ENCODE measurements at places on chromosomes 5 and 9.

DNA sequence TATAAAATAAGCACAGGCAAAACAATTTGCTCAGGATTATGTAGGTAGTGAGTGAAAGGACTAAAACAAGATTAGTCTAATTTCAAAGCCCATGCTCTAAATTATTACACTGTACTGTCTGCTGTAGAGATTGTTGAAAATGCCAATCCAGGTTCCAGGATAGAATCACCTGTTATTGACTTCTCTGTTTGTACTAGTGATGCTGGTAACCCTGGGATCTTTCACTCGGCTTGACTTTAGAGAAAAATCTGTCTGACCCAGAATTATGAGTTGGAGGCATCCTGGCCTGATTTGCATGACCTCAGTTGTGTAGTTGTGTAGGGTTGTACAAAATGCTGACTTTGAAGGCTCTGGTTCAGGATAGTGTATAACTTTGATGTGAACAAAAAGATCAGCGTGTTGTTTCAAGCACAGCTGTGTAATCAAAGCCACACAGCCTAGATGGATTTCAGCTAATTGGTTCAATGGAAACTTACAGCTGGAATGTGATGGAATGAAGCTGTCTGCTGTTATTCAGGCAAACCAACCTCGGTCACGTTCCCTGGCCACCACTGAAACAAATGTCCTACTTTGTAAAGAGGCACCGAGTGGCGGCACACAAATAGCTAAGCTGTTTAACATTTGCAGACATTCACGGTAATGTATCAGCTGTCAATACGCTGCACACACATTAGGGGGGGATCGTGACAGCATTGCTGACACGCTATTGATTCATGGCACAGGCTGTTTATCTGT, 340.3 kb downstream of the KCTD16 start:
- no peak for DNase-seq

DNA sequence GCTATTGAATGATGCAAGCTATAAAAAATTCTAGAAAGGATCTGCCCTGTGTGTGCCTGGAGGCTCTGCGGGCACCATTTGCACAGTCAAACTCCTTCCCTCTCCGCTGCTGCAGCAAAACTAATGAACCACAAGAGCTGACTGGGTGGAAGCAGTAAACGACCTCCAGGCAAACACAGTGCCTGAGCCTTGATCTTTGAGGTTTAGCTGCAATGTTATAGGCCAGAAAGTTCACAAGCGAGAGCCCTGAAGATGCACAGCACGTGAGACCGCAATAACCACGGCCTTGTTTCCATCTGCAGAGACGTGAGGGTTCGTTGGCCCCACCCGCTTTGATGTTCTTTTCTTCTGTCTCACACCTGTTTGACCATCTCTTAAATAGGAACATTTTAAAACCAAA, 69.2 kb upstream of the S1PR3 start:
- no peak for DNase-seq

- DNase-seq: no peak
Observed at GRCh38 chr5:173438951-173439350, 110.7 kb upstream of the STC2 start.

DNA sequence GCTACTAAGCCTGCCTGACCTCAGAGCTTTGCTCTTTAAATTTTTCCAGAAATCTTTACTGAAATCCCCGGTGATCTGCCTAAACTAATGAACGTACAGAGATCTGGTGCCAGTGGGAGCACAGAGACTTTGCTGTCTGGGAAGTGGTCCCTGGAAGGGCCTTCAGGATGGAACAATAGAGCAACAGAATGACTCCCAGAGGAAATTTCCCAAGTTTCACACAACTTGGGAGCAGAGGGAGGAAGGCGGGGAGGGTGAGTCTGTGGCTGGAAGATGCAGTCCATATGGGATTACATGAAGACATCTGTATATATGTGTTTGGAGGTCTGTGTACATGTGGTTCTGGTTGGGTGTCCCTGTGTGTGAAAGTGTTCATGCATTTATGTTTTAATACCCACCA, 638.3 kb downstream of the CCDC171 start:
- no peak for DNase-seq

GRCh38 chr9:124875501-124875900, 13.6 kb downstream of the ARPC5L start:
- no peak for DNase-seq

DNA sequence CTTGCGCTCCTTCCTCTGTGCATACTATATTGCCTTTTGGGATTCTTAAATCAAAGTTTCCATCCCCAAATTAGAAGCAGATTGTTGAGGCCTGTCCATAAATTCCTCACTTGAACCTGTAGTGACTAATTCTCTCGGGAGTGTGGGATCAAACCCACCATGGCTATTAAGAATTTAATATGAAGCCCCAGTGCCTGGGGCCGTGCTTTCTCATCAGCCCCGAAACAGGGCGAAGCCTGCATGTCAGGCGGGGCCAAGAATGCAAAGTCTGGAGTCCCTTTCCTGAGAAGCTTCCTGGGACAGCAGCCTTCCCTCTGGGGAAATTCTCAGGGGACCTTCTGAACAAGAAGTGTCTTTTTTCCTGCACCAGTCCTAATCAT, 29.3 kb upstream of the FAT2 start:
- no peak for DNase-seq

- DNase-seq: no peak
Observed at GRCh38 chr9:70978085-70978484, 143.3 kb downstream of the TRPM3 start.

- no peak for DNase-seq
Observed at GRCh38 chr5:39783756-39784421, 359.1 kb upstream of the DAB2 start.

GRCh38 chr9:128611600-128612394, 44.9 kb downstream of the DYNC2I2 start:
- DNase-seq: no peak

DNA sequence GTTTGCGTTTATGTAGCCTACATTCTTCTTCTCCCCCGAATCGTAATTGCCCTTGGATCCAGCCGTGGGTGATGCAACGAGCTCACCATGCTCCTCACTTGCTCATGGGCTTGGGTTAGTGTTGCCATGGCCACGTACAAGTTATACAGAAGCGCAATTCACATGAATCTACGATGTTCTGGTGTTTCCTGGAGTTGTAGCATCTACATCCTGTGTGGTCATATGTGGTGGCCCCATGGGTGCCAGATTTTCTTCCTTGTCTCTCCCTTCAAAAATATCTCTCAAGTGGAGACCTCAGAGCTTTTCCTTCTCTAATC, 115.3 kb downstream of the TLE4 start:
- no peak for DNase-seq

GRCh38 chr9:34633851-34634550, 3.6 kb downstream of the SIGMAR1 start:
- DNase-seq: peak; percentile 35

DNA sequence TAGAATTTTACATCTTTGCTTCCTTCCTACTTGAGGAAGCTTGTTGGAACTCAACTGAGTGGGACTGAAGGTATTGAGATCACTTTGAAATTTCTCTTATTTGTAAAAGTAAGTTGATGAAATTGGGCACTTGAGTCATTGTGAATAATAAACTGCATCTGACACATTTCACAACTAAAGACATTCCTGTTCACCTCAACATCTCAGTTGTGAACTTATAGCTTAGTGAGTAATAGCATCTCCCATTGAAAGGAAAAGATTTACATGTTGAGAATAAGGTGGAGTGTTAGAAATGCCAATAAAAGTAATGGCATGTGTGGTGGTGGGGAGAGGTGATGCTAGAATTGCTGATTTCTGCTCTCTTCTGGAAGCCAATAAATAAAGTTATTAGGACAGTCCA, 145.0 kb downstream of the SLC24A2 start:
- DNase-seq: no peak

GRCh38 chr5:112635276-112635675, 102.4 kb upstream of the APC start:
- no peak for DNase-seq

DNA sequence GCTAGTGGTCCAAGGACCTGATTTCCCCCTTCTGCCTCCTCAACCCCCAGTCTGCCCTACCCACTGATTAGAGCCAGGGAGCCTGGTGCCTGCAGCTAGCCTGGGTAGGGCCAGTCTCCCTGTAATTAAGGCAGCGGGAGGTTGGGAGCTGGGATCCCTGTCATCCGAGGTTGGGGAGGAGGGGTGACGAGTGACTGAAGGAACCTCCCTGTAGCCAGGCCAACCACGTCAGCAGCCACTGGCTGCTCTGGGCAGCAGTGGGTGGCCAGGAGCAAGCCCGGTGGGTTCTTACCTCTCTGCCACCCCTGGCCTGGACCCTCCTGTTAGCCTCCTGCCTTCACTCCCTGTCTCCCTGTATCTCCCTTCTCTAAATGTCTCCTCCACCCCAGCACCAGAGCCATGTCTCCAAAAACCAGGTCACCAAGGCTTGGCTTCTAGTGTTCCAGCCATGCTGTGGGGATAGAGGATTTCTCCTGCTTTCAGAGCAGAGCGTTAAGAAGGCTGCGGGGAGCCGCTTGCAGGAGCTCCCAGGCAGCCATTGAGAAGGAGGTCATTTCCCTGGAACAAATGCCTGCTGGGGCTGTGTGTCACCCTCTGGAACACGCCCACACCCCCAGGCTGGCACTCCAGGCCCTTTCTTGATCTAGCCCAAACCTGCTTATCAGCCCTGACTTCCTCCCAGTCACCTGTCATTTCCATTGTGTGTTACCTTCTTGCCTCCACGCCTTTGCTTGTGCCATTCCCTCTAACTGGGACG, 65.0 kb upstream of the GGTA1 start:
- DNase-seq: no peak

DNA sequence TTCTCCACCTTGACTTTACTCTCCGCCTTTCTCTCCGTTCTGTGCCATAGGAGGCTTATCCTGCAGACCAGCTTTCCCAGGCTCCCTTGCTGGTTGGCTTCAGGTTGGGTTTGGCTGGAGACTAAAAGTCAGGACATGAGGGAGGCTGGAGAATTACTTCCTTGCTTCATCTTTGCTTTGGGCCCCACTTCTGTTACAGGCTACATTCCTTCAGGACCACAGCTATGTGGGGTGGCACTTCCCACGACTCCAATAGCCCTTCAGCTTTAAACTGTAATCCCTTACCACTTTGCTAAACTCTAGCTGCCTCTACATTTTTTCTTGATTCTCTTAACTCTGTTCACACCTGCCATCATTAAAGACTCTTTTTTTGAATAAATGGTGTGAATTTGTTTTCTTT, 186.7 kb upstream of the NR4A3 start:
- no peak for DNase-seq

- DNase-seq: no peak
Observed at GRCh38 chr9:137115394-137116026, 977 bp upstream of the DPP7 start.

DNA sequence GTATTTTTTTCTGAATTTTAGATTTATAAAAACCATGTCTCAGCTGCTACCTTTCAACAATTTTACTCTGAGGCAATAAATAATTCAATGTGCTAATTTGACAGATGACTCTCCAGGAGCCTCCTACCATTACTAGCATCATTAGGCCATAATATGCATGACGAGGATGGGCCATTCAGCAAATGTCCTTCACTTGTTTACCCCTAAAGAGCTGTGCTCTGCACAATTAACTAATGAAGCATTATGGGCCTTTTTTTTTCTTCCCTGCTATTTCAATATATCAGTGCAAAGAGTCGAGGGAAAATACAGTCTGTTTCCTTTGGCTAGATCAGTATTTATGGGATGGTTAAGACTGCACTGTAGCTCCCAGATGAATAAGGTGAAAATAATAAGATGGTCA, 627.2 kb downstream of the ISL1 start:
- peak; percentile 71 for DNase-seq

GRCh38 chr9:83413367-83413766, 124.8 kb downstream of the FRMD3 start:
- no peak for DNase-seq

GRCh38 chr5:180810959-180811622, 8.5 kb upstream of the MGAT1 start:
- DNase-seq: no peak

DNA sequence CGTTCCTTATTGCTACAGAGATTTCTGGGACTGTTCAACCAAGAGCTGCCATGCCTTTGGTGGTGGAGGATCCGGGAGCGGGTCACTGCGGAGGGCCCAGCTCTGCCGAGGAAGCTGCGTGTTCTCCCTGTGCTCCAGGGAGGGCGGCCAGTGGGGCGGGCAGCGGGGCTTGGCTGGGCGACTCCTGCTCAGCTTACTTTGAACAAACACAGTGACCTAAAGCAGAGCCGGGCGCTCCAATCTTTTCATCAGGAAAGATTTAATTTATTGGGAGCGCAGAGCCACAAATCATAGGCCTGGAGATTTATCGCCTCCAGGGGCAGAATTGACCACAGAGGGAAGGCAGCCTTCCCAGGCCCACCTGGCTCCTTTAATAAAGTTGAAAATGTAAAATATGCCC, 27.7 kb downstream of the LHX3 start:
- no peak for DNase-seq

DNA sequence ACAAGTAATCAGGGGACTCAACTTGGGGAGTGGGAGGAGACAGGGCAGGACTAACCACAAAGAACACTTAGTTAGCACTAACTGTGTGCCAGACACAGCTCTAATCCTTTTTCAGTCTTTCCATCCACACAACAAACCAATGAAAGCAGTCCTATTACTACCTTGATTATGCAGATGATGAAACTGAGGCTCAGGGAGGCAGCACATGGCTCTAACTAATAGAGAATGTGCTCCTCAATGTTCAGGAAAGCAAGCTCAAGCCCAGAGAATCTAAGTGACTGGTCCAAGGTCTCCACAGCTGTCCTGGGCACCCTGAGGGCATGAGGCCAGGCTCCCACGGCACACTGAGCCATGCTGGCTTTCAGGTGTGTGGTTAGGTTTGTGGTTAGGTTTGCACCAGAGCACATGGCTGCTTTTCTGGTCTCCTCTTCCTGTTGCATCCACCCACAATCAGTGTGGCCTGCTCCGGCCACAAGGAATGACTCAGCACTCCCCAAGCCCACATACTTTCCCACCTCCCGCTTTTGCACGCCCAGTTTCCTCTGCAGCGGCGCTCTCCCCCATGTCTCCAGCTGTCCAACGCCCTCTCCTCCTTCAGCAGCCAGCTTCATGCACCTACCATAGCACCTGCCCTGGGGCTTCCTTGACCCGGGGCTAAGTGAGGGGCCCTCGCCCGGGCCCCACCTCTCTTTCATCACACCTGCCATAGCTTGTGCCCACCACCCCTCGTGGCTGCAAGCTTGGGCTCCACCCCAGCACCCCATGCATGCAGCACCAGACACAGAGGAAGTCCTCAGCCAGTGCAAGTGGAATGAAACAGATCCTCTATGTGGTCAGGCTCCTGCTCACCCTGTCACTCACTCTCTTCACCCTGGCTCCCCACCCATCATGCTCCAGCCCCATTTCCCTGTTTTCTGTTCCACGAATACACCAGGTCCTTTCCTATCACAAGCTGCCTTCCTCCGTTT, 133.1 kb downstream of the GABBR2 start:
- DNase-seq: no peak

- no peak for DNase-seq
Observed at GRCh38 chr9:7192266-7192665, 434.5 kb downstream of the KDM4C start.

GRCh38 chr5:80654391-80655230, at the start of the genes DHFR and MSH3:
Gene DHFR, minus strand, starts transcription at chr5:80654983. Its CDS starts 494 bp downstream, at chr5:80654489.
Gene MSH3, plus strand, starts transcription at chr5:80654652. Its CDS starts 76 bp downstream, at chr5:80654728.
- DNase-seq: peak; percentile 81
